ENCODE measurements at places on chromosomes 5 and 9.
A peak's percentile ranks its signal among the peaks of the same experiment; 100 is the strongest.

GRCh38 chr5:143172739-143173138 lies 230.7 kb downstream of the NR3C1 start:
- DNase-seq: no peak

DNA sequence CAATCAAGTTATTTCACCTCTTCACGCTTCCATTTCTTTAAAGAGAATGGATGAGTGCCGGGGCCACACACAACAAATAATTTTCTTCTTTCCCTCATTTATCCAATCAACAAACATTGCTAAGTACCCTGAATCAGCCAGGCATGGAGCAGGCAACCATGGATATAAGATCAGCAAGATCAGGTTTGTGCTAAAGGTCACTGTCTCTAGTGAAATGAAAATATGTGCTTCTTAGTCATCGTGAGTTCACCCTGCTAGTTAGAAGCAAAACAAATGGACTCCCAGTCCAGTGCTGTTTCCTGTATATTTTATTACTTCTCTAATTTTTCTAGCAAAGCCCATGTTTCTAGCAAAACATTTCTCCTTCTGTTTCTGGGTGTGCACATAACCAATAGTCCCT lies 629.2 kb downstream of the BNC2 start:
- no peak for DNase-seq

GRCh38 chr9:88706193-88707113 lies 171.5 kb downstream of the NXNL2 start:
- DNase-seq: no peak

DNA sequence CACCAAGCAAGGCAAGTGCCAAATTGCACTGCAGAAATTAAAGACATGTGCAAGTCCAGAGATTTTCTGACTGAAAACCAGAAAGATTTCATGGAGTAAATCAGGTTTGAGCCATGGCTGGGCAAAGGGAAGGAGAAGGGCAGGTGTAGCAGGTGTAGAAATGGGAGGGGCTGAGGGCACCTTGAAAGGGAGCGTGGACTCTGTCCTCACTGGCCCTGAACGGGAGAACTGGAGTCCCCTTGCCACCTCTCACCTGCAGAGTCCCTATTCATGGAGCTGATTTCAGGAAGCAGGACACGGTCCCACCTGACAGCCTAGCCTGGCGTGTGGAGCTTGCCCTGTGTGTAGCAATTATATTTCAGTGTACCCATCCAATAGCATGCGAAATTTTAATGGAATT lies 46.3 kb downstream of the UBE2QL1 start:
- no peak for DNase-seq

- peak; percentile 63 for DNase-seq
Measured at GRCh38 chr5:143030349-143030748, 260.2 kb downstream of the ARHGAP26 start.

- DNase-seq: no peak
Measured at GRCh38 chr5:43016217-43016779, 23.8 kb downstream of the ANXA2R start.

- DNase-seq: no peak
Measured at GRCh38 chr5:89036704-89037489, 153.9 kb upstream of the MEF2C start.

GRCh38 chr5:104998169-104998568 lies 1435.6 kb upstream of the NUDT12 start:
- DNase-seq: no peak

DNA sequence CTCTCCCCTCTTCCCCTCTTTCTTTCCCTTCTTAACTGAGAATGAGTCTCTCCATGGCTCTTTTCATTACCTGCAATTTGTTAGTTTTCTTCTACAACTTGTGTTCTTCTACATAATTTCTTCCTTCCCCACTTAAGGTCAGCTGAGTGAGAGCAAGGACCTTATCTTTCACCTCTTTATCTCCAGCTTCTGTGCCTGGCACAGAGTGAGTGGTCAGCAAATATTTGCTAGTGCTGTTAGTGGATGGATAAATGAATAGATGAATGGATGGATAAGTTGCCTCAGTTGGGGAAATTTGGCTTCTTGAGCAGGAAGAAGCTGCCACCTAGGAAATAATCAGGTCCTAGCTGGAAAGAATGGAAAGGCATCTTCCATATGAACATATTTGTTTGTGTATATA lies 44.6 kb upstream of the PPARGC1B start:
- DNase-seq: no peak

GRCh38 chr9:127121628-127122175 lies 733 bp downstream of the ANGPTL2 start:
- no peak for DNase-seq

DNA sequence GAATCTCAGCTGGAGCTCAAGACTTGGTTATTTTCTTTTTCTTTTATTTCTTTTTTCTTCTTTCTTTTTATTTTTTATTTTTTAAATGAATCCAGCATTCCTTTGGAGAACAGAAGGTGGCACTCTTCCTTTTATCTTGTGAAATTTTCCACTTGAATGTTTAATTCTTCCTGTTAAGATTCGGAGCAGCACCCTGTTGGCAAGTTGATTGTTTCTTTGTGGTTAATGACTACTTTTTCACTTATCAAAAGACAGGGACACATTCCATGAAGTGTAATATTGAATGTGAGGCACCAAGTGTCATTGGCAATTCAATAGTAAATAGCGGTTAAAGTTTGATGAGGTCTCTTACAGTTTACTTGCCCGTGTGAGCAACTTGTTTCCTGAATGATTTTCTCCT lies 240.5 kb upstream of the CHD1 start:
- DNase-seq: no peak
